ENCODE measurements at places on chromosomes 12 and 14.

GRCh38 chr14:97458255-97458654, 661.1 kb downstream of the VRK1 start:
- no peak for DNase-seq

DNA sequence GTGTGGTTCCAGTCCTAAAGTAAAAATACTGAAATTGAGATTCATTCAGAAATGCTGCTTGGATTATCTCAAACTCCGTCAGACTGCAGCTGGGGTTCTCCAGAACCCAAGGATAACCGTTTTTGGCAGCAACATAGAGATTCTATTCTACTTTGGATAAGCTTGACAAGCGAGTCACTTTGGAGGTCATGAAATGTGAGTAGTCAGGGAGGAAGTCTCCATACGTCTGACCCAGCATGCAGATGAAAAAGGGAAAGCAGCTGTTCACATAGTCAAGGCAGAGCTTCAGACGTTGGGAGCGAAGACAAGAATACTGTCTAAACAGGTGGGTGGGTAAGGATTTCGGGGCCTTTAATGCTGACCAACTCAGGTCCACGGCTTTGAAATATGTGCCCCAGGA, 14.9 kb upstream of the HSP90B1 start:
- DNase-seq = no peak

DNA sequence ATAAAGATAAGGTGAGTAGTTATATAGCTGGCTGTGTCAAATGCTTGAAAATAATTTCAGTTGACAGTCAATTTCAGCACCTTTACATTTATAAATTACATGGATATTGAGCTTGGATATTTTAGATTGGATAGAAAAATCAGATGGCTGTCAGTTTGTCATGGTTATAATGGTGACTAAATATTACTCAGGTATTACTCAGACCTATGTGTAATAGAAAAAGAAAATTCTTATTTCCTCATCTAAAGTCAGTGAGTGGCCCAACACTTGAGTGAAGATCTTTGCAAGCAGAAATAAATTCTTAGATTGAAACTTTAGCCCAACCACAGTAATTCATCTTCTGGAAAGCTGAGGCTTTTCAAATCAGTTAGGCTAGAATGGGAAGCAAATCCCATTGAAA, 354.4 kb downstream of the NAV3 start:
- no peak for DNase-seq

DNA sequence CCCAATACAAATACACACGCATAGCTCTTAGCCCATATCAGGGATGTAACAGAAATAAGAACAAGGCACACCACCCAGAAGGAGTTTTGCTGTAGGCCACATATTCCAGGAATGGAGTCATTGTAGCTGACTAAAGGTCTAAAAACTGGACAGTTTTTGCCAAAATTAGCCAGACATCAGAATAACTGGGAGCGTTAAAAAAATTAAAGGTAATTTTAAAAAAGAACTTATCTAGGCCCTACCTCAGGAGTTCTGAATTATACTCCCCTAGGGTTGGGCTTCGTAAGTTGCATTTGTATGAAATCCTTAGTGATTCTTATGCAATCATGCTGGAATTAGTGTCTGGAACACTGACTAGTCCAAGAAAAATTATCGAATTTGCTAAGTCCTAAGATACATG, 987.7 kb downstream of the GALC start:
- no peak for DNase-seq

DNA sequence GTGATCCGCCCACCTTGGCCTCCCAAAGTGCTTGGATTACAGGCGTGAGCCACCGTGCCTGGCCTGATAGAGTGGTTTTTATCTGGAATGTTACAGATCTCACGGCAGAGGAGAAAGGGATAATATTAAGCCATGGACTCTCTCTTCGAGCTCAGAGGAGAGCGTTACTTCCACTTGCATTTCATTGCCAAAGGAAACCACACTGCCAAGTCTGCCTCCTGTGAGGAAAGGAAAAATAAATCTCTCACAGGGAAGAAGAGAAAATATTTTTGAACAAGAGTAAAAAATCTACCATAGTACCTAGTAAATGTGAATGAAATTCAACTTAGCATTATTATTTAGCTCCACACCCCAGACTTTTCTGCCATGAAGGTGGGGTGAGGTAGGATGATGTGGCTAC, 319.2 kb upstream of the PRICKLE1 start:
- no peak for DNase-seq

DNA sequence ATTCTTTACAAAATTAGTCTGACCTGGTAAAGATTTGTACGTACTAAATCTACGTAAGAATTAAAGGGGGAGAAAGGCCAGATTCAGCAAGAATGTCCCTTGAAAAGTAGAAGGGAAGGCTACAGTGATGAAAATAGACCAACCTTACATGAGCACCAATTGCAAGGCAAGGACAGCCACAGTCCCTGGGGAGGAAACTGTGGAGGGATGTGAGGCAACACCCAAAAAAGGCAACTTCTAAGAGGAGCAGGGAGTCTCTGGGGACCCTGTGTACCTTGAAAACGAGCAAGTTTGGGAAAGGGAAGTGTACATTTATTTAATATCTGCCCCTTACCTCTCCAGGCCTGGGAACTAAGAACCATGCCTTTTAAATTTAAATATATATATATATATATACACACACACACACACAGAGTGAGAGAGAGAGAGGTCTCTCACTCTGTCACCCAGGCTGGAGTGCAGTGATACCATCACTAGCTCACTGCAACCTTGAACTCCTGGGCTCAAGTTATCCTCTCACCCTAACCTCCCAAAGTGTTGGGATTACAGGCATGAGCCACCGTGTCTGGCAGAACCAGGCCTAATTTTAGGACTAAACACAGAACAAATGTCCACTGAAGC, 56.4 kb downstream of the TMCC3 start:
- no peak for DNase-seq

All from AML-193 (cell line).